ENCODE measurements at places on chromosomes 1 and 21. TPM values are rescaled to one million over a fixed set of nuclear protein-coding genes. Genes with fewer than 3 reads are reported as not detected.

HSD3B2 gene
- total RNA-seq: 1.2 TPM

SLC44A3 gene
- 1.3 TPM for total RNA-seq

NOS1AP gene
- 27.9 TPM for total RNA-seq

OPRD1 gene
- total RNA-seq: 5.4 TPM

ST6GALNAC3 gene
- total RNA-seq: 0.03 TPM

GOLT1A gene
- total RNA-seq: 0.49 TPM

FTCD gene
- 0.21 TPM for total RNA-seq

TIE1 gene
- 0.28 TPM for total RNA-seq

TSPEAR gene
- total RNA-seq: not detected

ESRRG gene
- total RNA-seq: not detected

TTC34 gene
- total RNA-seq: 1.5 TPM
